WTC11 (cell line): ENCODE measurements at places on chromosomes 5 and 9. TPM values are rescaled to one million over a fixed set of nuclear protein-coding genes. Genes with fewer than 3 reads are reported as not detected.

The FSTL4 gene
- total RNA-seq, result 5.0 to 6.6 TPM (median 6.1 TPM) in 3 replicates

DNA sequence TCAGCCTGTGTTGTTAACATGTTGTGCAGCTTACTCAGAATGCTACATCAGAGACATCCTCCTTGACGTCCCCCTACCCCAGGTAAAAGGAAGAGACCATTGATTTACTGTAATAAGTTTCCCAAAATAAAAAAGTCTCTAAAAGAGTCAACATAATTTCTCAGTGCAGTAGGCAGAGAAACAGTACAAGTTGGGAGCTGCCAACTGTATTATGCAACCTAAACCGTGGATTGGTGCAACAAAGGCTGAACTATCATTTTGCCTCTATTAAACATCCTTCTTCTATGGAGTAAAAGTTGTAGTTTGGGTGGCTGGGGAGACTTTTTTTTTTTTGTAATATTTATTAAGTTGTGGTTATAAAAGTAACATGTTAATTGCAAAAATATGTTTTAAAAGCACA is 208.0 kb downstream of the NR3C1 start:
- H3K27ac ChIP-seq, result no peak overlapping the region
- no peak overlapping the region for H3K4me3 ChIP-seq
- peaks cover 10% of the 10 kb centered on the region for H3K36me3 ChIP-seq
- peaks cover 10% of the 10 kb centered on the region for H3K4me1 ChIP-seq
- H3K27me3 ChIP-seq, result no peaks in the 10 kb centered on the region

DNA sequence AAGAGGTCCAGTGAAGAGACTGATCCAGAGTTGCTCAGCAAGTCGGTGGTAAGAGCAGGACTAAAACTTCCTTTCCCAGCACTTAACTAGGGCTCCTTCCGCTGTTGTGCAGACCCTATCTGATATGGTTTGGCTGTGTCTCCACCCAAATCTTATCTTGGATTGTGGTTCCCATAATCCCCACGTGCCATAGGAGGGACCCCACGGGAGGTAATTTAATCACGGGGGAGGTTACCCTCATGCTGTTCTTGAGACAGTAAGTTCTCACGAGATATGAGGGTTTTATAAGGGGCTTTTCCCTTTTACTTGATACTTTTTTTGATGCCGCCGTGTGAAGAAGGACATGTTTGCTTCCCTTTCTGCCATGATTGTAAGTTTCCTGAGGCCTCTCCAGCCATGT is 221.9 kb upstream of the GLRA1 start:
- H3K4me1 ChIP-seq, result peaks cover 11% of the 10 kb centered on the region
- H3K27ac ChIP-seq, result no peak overlapping the region
- H3K36me3 ChIP-seq, result no peaks in the 10 kb centered on the region

GRCh38 chr9:95930277-95930676 is 54.8 kb downstream of the ERCC6L2 start:
- peaks cover 50% of the 10 kb centered on the region for H3K36me3 ChIP-seq
- no peaks in the 10 kb centered on the region for H3K27me3 ChIP-seq
- peaks cover 6% of the 10 kb centered on the region for H3K4me1 ChIP-seq
- DNase-seq, result no peak

DNA sequence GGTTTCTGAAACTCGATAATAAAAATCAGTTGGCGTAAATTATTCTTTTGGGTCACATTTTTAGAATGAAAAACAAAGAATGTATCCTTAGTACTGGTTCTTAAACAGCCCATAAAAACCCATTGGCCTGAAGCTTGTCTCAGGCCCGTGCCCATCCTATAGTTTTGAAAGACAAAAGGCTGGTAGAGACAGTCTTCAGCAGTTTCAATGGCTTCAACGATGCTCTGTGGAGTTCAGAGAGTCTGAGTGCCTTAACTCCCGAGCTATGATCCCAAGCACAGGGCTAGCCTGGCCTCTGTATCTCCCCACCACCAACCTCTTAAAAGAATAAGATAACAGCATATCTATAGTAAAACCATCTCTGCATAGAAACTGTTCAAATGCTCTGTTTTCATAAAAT is 595.0 kb downstream of the CDH12 start:
- H3K27ac ChIP-seq, result no peak overlapping the region
- H3K27me3 ChIP-seq, result no peaks in the 10 kb centered on the region
- DNase-seq, result no peak
- no peak overlapping the region for H3K4me3 ChIP-seq
- no peaks in the 10 kb centered on the region for H3K36me3 ChIP-seq
- H3K4me1 ChIP-seq, result peaks cover 4% of the 10 kb centered on the region; the same call in 1 of the 2 replicates

DNA sequence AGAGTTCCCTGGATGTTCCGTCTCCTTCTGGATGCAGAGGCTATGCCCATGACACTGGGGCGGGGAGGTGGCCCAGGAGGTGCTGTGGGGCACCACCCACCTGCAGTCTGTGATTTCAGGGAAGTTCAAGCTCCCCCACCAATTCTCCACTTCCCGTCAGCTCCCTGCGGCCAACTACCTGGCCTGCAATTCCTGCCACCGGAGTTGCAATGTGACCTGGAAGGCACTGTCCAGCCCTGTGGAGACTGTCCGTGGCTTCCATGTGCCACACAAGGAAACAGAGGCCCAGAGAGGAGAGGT is 16.6 kb downstream of the GFI1B start:
- H3K36me3 ChIP-seq, result no peaks in the 10 kb centered on the region
- H3K4me1 ChIP-seq, result peaks cover 37% of the 10 kb centered on the region
- H3K27ac ChIP-seq, result no peak overlapping the region
- DNase-seq, result no peak
- H3K4me3 ChIP-seq, result no peak overlapping the region

- no peaks in the 10 kb centered on the region for H3K27me3 ChIP-seq
- no peak overlapping the region for H3K27ac ChIP-seq
- no peak overlapping the region for H3K4me3 ChIP-seq
- peaks cover 12% of the 10 kb centered on the region for H3K4me1 ChIP-seq
- no peak for DNase-seq
Observed at GRCh38 chr5:5480481-5481111, 58.1 kb downstream of the ICE1 start.

DNA sequence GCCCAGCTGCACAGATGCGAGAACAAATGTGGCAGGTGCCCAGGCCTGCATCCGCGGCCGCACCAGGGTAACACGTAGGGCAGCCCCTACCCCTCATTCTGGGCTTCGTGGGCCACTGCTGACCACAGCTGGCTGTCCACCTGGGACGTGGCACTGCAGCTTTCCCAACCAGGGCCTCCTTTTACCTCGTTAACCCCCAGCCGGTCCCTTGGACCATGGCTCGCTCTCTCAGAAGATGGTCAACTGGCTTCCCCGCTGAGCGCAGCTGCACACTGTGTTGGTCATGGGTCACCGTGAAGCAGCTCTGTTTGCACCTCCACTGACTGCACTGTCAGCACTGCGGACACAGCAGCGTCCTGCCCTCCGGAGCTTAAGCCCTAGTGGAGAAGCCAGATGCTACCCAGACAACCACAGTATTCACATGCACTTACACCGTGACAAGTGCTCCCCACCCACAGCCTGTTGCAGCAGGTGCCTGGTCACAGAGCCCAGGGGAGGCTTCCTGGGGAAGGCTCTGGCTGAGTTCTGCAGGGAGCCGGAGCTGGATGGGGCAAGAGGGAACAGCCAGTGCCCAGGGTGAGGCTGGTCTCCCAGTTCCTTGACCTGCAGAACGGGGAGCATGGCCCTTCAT is 10.5 kb upstream of the PLEKHG4B start:
- no peak overlapping the region for H3K4me3 ChIP-seq
- no peaks in the 10 kb centered on the region; the same call in 1 of the 2 replicates for H3K27me3 ChIP-seq
- H3K36me3 ChIP-seq, result no peaks in the 10 kb centered on the region
- no peak for DNase-seq
- H3K4me1 ChIP-seq, result peaks cover 39% of the 10 kb centered on the region
- peak overlapping the region; percentile 66 for H3K27ac ChIP-seq

The ADGRD2 gene
- total RNA-seq, result 0.61 to 1.6 TPM (median 1.3 TPM) in 3 replicates

- DNase-seq, result no peak
- H3K4me1 ChIP-seq, result peaks cover 3% of the 10 kb centered on the region; the same call in 1 of the 2 replicates
- no peaks in the 10 kb centered on the region for H3K27me3 ChIP-seq
- H3K4me3 ChIP-seq, result no peak overlapping the region
- no peak overlapping the region for H3K27ac ChIP-seq
- peaks cover 56% of the 10 kb centered on the region for H3K36me3 ChIP-seq
Observed at GRCh38 chr5:151134228-151134627, 23.4 kb downstream of the ANXA6 start.

DNA sequence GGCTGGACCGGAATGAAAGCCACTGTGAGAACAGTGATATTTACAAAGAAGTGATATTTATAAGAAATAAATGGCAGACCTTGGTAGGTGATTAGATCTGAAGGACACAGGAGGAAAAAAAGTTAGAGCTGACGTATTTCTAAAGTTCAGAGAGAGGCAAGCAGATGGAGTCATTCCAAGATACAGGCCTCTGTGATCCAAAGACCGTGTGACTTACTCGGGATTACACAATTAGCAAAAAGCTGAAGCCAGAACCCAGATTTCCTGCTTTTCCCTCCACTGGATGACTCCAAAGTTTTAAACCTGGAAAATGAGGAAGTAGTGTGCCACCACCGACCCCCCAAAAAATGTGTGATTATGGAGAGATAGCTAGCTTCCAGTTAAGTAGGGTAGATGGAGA is 3.1 kb upstream of the DOCK8 start:
- DNase-seq, result no peak
- peaks cover 26% of the 10 kb centered on the region for H3K27me3 ChIP-seq
- H3K27ac ChIP-seq, result no peak overlapping the region
- H3K36me3 ChIP-seq, result no peaks in the 10 kb centered on the region
- H3K4me1 ChIP-seq, result peaks cover 7% of the 10 kb centered on the region

The SPATA31D4 gene
- total RNA-seq, result not detected in 3 replicates

GRCh38 chr9:137331929-137332328 is 29.9 kb upstream of the NRARP start:
- no peak overlapping the region for H3K4me3 ChIP-seq
- no peak for DNase-seq
- H3K27ac ChIP-seq, result no peak overlapping the region
- H3K27me3 ChIP-seq, result peaks cover 5% of the 10 kb centered on the region; the same call in 1 of the 2 replicates
- no peaks in the 10 kb centered on the region for H3K4me1 ChIP-seq

DNA sequence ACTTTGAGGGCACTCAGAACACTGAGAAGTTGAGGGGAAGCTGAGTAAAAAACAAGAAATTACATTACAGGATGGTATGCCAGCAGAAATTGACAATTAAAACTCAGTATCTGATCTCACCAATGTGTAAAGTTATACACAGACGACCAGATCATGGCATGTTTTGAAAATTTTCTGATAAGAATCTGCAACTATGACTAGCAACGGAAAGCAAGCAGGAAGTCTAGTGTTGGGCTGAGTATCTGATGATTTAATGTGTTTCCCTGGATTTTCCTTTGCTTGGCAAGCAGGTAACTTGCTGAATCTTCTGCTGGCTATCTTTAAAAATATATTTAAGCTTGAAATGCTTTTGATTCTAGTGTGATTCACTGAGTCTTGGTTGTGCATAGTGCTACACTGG is 5.2 kb upstream of the GCNT4 start:
- H3K4me1 ChIP-seq, result peaks cover 30% of the 10 kb centered on the region
- no peaks in the 10 kb centered on the region for H3K36me3 ChIP-seq
- H3K27ac ChIP-seq, result peak overlapping the region; percentile 29
- peaks cover 21% of the 10 kb centered on the region for H3K27me3 ChIP-seq
- no peak for DNase-seq
- no peak overlapping the region for H3K4me3 ChIP-seq

The ST8SIA4 gene
- 0.76 to 1.3 TPM (median 0.96 TPM) in 3 replicates for total RNA-seq

GRCh38 chr5:132666310-132667123 is 7.3 kb upstream of the IL4 start:
- peaks cover 2% of the 10 kb centered on the region; the same call in 1 of the 2 replicates for H3K36me3 ChIP-seq
- no peak for DNase-seq
- H3K4me1 ChIP-seq, result peaks cover 14% of the 10 kb centered on the region; the same call in 1 of the 2 replicates
- H3K27me3 ChIP-seq, result no peaks in the 10 kb centered on the region; the same call in 1 of the 2 replicates

The ANGPTL2 gene
- 4.5 to 6.7 TPM (median 6.3 TPM) in 3 replicates for total RNA-seq

The NUTM2F gene
- total RNA-seq, result 0.15 to 0.55 TPM in 2 of 3 replicates, not detected in the other

The SLC9A3 gene
- 1.2 to 1.7 TPM (median 1.6 TPM) in 3 replicates for total RNA-seq

- no peak overlapping the region for H3K27ac ChIP-seq
- DNase-seq, result no peak
- peaks cover 5% of the 10 kb centered on the region for H3K4me1 ChIP-seq
- peaks cover 7% of the 10 kb centered on the region for H3K36me3 ChIP-seq
- H3K27me3 ChIP-seq, result no peaks in the 10 kb centered on the region
- H3K4me3 ChIP-seq, result no peak overlapping the region
Observed at GRCh38 chr5:153099328-153099727, 391.1 kb upstream of the GRIA1 start.

- DNase-seq, result no peak
- H3K27ac ChIP-seq, result no peak overlapping the region
- H3K27me3 ChIP-seq, result no peaks in the 10 kb centered on the region; the same call in 1 of the 2 replicates
- peaks cover 20% of the 10 kb centered on the region for H3K4me1 ChIP-seq
- no peaks in the 10 kb centered on the region for H3K36me3 ChIP-seq
Observed at GRCh38 chr9:123329329-123329955, 26.6 kb upstream of the CRB2 start.
